ENCODE measurements at places on chromosomes 7 and 10.

GRCh38 chr7:22611758-22612079 lies 111.7 kb upstream of the STEAP1B start:
- DNase-seq = no peak

DNA sequence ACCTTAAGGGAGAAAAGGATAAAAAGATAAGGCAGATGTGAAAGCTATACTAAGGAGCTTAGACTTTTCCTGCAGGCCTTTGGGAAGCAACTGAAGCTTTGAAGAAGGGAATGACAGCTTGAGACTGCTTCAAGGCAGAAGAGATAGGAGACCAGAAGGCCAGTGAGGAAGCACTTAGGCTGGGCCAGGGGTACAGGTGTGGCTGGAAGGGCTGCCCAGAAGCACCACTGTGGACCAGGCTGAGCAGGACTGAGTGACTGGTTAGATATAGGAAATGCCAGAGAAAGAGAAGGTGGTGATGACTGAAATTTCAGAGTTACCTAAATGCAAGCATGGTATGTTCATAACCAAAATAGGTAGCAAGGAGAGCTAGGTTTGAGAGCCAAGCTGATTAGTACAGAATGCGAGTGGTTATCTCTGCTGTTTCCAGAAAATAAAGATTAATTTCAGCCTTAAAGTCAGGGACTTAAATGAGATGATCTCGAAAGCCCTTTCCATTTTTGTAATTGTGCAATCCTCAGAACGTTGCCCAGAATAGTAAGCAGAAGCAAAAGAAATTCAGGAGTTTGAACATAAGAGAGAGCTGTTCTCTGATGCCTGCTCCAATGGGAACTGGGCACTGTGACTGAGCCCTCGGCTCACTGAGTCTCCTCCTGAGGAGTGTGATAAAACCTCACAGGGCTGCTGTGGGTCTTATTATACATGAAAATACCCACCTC lies 54.9 kb downstream of the MET start:
- DNase-seq = no peak

DNA sequence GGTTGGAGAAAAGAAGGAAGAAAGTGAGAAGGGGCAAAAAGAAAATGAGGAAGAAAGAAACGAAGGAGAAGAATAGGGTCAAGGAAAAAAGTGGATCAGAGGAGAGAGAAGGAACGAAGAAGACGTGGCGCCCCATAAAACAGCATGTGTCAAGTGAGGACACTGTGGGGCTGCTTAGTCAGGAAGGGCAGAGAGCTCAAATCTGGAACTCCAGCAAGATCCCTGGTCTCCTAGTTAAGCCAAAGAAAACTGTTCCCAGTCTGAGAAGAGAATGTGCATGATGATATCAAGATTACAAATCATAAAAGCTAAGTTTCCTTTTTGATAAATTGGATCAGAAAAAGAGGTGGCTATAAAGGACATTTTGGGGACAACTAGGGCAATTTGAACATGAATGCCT lies 33.0 kb downstream of the CREB3L2 start:
- no peak for DNase-seq

DNA sequence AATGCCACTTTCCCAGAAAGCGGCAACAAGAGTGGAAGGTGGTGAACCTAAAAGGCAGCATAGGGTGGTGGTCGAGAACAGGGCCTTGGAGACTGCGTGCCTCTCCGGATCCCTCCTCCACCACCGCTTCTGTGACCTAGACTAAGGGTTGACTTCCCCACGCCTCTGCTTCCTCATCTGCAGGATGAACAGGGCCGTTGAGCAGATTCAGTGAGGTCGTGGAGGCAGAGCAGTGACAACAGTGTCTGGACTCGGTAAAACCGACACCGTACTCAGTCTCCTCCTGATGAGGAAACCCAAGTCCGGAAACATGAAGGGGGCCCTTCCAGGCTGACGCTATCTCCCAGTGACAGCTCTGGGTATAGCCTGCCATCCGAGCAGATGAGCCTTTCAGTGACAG lies 162.6 kb downstream of the CELF2 start:
- DNase-seq = no peak

DNA sequence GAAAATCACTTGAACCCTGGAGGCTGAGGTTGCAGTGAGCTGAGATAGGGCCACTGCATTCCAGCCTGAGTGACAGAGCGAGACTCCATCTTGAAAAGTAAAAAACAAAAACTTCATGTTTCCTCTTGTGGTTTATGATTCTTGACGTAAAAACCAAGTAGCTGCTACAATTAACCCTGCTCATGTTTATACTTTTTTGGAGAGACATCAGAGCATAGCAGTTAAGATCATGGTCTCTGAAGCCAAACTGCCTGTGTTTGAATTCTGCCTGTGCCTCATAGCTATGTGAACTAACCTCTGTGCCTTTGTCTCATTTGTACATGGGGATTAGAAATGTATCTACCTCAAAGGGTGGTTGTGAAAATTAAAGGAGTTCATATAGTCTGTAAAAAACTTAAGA lies 27.2 kb downstream of the SUV39H2 start:
- no peak for DNase-seq

- DNase-seq = no peak
These were observed 4.8 kb downstream of the SLC25A28 start for GRCh38 chr10:99615426-99615825.

DNA sequence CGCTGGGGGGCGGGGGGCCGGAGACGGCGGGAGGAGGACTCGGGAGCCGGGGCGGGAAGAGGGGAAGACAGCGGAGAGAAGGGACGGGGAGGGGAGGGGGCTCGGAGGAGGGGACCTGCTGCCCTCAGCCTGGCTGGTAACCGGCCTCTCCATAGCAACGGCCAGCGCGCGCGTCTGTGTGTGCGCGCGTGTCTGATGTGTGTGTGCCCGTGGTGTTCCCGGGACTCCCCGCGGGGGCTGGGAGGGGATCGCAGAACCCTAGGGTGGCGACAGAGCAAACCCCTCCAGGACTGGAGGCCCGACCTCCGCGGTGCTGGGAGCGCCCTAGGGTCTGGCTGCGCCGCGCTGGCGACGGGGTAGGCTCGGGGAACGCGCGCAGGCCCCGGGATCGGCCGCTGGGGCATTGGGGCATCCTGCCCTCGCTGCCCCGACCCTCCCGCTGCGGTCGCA lies 356.3 kb downstream of the DNAJB6 start:
- no peak for DNase-seq

- no peak for DNase-seq
These were observed 89.7 kb upstream of the RET start for GRCh38 chr10:42987121-42987541.

- no peak for DNase-seq
These were observed 98.2 kb downstream of the ANLN start for GRCh38 chr7:36487756-36488336.

GRCh38 chr7:130803127-130803526 lies 69.1 kb upstream of the KLF14 start:
- DNase-seq = no peak

- no peak for DNase-seq
These were observed 143.7 kb downstream of the GPAM start for GRCh38 chr10:112039823-112040222.

DNA sequence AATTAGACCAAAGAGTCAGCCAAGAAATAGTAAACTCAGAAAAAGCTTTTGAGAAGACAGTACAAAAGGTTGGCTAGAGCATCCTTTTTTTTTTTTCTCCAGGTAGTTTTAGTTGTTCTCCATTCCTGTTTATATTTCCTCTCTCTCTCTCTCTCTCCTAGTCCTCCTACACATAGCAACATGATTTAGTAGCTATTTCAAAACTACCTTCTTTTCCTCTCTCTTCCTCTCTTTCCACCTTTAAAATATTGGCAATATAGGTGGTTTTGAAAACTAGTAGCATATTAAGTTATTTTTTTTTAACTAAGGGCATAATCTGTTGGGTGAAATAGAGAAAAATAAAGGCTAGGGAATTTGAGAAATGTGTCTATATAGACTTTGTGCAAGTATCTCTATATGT lies 5.0 kb downstream of the SKIDA1 start:
- no peak for DNase-seq

DNA sequence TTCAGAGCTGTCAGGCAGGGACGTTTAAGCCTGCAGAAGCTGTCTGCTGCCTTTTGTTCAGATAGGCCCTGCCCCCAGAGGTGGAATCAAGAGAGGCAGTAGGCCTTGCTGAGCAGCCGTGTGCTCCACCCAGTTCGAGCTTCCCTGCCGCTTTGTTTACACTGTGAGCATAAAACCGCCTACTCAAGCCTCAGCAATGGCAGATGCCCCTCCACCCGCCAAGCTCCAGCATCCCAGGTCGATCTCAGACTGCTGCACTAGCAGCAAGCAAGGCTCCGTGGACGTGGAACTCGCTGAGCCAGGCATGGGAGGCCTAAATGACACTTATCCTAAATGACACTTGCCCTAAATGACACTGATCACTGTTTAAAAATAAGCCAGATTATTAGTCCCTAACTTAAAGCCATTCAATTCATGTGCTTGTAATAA lies 6.8 kb upstream of the ASB15 start:
- DNase-seq = no peak

GRCh38 chr7:25460433-25460832 lies 232.1 kb upstream of the NPVF start:
- no peak for DNase-seq

DNA sequence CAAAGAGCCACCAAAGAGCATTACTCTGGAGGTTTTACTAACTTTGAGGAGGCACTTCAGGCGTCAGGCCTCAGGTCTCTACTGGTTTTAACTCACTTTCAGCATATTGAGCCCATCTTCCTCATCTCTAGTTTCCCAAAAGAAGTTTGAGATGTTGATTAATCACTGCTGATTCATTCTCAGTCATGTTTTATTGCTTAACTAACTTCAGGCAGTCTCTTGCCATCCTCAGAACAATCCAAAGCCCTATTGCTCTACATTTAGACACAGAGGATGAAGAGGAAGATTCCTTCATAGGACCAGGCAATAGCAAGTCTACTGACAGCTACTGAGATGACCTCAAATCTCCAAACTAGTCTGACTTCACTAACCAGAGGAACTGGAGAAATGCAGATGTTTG lies 39.1 kb upstream of the BET1 start:
- no peak for DNase-seq

All from fibroblast of skin of left quadriceps (primary cell).